Mucosa of descending colon (tissue), 3 donors: ENCODE measurements at places on chromosomes 7 and 10.
A peak's percentile ranks its signal among the peaks of the same experiment; 100 is the strongest.

- no peak for DNase-seq
These were observed 5.2 kb downstream of the DMBT1 start for GRCh38 chr10:122565766-122566206.

DNA sequence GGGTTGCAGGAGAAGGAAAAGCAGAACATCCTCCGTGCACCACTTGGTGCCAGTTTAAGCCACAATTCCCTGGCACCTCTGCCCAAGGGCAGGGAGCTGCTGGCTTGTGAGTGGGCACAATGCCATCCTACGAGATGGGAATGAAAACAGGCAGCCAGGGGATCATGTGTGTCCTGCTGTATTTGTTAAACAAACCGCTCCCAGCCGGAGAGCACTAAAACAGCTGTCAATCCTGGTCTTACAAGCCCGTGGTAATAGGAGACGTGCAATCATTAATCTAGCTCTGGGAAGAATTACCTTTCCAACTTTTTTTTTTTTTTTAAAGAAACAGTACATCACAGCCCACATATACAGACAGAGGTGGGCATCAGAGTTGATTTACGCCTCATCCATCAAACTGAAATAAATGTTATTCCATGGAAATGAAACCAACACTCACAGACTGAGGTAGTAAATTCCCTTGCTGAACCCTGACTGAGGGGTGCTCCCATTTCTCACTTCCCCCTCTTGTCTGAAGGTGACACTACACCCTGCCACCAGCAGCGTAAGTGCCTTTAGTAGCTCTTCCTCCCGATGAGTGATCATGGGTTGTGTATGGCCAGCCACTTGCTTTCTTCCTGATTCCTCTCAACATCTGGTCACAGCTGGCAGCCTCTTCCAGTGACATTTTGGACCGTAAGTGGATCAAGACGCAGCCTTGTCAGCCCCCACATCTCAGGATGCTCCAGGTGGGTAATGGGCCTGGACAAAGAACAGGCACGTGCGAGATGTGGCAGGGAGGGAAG, 143.8 kb downstream of the TEX36 start:
- DNase-seq, result peak; percentile 90

DNA sequence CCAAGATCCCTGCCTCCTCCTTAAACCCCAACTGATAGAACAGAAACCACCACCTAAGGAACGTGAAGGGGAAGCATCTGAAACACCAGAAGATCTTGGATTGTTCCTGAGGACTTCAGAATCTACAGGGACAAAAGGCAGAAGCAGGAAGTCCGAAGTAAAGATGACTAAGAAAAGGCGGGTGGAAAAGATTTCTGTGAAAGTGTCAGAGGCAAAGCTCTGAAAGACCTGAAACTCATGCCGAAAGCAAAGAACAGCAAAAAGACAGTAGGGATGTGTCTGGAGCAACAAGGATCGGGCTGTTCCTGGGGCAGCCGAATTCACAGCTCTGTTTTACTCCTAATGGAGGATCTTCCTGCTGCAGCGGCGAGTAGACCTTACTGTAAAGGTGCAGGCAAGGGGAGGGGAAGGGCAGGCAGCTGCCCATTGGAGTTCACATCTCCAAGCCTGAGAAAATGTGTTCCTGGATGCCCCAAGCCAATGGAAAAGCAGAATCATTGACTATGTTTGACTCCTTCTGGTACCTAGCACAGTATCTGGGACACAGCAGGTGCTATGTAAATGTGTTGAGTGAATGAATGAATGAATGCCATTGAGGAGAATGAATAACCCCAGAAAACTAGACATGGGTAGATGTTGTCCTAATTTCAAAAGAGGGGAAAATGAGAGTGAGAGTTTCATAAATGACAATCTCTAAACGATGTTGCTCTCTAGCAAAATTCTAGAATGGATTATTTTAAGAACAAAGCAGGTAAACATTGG, 40.4 kb downstream of the PDIA4 start:
- DNase-seq, result no peak

- no peak for DNase-seq
These were observed 34.0 kb upstream of the PDGFA start for GRCh38 chr7:553636-554111.

DNA sequence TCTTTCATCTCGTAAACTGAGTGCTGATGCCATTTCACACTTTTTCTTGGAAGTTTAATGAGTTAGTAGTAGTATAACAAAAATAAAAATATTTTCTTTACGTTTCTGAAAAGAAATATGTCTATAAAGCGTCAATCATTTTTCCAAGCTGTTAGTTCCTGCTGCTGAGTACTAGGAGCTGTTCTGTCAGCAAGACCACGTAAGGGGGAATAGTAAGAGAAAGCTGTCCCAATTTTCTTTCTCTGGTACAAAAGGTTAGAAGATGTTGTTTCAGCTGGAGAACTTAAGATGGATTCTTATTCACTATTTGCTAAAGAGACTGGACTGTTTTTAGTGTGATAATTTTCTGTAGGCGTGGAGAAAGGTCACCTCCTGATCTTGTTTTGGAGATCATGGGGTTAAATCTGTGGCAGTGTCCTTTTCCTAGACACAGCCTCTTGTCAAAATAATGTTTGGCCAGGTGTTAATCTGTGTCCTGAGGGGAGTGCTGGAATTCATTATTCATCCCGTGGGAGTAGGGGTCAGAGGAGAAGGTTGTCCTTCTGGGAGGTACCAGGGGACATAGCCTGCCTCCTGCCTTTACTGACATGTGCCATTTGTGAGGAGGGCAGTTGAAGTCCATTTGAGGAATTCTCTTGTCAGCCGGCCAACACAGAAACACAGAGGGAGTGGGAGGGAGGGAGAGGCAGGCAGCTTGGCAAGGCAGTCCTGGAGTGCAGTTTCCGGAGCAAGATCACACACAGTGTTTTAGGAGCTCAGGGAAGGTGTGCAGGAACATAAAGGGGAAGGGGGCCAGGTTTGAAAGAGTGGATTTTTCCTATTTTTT, 368.7 kb downstream of the AUTS2 start:
- DNase-seq, result no peak

- DNase-seq, result no peak
These were observed 102.9 kb downstream of the MPP7 start for GRCh38 chr10:28199941-28200340.

DNA sequence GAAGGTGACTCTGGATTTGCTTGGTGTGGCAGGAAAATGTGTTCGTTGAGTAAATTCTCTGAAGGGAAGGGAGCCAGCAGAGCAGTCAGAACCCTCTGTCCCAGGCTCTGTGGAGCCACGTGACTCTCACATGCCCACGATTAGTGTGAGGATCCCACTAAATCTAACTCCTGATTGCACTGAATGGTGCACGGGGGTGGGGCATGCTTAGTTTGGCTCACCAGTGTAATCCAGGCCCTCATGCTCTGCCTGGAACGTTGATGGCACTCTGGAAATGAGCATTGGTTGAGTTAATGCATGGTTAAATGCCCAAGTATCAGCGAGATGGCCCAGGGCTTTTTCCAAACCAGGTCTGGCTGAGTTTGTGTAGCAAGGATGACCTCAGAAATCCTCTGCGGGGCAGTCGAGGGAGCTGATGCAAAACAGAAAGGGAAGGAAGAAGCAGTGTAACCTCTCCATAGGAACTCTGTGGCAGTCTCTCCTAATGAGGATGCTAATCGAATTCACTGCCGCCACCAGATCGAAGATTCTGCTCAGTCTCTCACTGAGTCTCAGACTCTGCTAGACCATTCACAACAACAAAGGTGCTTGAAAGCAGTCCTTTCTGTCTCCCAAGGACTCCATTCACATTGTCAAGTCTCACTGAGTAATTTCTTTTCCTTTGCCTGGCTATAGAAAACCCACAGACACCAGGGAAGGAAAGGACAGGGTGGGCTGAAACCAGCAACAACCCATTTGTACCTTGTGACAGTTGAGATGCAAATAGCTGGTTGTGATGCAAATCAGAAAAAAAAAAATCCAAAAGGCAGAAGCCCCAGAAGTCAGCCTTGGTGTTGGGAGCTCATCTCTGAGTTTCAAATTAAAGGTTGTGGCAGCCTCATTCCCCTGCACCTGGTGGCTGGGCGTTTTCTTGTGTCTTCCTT, 98.1 kb downstream of the C10orf105 start:
- no peak for DNase-seq

DNA sequence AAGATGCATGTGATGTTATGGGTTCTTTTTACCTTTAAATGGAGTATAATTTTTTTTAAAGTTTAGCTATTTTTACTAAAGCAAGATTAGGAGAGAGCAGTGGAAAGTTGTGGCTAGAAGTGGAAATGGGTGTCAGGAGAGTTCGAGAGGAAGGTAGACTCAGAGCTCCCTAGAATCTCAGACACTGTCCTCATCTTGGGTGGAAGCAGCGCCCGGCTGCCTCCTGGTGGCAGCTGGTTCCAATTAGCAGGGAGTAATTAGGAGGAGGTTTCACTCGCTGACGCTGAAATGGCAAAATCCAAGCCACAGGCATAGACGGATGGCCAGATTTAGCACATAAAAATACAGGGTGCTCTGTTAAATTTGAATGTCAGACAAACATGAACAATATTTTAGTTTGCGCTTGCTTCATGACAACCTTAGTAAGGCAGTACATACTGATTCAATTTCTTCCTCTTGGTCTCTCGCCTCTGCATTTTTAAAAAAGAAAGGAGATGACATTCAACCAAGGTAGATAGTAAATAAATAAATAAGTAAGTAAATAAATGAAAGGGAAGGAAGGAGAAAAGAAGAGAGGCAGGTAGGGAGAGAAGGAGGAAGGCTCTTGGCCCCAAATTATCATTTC, 58.5 kb downstream of the LGI1 start:
- DNase-seq, result peak; percentile 78

DNA sequence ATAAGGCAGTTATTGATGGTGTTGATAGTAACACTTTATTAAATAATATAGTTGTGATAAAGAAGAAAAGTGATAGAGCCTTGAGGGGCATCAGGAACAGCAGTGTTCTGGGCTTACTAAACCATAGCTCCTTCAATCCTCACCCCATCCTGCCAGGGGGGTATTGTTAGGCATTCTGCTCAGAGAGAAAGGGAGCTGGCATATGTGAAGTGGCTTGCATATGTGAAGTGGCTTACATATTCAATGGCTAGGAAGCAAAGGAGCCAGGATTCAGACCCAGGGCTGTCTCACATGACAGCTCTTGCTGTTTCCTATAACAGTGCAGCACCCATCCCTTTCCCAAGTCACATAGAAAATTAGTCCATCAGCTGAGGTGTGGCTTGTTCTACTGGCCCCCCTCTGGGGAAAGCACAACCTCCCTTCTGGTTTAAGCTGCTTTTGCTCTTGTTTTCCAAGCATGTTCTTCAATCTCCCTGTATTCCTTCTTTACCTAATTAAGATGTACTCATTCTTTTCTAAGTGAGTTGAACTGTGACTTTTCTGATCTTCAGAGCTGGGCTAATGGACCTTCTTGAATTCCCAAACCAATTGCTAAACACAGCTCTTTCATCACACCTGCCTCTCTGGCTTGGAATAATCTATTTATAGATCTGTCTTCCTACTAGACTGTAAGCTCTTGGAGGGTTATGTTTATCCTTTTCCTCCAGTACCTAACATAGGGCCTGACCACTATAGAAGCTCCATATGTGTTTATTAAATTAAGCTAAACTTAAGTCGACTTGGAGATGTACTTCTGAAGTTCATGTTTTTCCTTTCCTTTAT, 108.7 kb upstream of the GLI3 start:
- no peak for DNase-seq

DNA sequence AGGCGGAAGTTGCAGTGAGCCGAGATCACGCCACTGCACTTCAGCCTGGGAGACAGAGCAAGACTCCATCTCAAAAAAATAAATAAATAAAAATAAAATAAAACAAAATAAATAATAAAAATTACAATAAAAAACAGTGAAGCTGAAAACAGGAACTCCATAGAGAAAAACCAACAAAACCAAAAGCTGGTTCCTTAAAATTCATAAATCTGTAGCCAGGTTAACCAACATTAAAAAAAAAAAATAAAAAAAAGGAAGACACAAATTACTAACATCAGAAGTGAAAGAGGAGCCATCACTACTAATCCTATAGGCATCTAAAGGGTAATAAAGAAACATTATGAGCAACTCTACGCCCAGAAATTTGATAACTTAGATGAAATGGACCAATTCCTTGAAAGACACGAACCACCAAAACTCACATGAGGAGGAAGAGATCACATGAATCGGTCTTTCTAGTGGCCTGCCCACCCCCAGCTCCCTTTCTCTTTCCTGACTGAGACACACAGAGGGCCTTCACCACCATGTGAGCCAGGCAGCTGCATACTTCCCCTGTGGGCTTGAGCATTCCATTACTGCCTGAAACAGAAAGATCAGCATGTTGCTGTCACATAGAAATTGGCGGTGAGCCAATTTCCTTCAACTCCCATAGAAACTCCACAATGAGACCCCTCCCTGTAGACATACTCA, 208.7 kb downstream of the MAD1L1 start:
- peak; percentile 15 for DNase-seq

DNA sequence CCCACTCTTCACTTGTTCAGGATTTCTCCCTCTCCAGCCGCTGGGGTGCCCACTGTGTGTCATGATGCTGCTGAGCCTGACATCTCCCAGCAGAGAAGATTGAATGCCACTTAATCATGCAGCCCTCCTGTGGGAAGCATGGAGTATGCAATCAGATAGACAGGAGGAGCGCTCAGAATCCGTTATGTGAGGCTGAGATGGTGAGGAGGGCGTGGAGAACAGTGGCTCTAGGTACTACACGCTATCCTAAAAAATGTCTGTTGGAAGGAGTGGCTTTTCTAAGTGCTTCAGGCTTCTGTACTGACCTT, 334.3 kb downstream of the LRMDA start:
- DNase-seq, result no peak

- no peak for DNase-seq
These were observed 727.3 kb downstream of the AUTS2 start for GRCh38 chr7:70325509-70326101.

DNA sequence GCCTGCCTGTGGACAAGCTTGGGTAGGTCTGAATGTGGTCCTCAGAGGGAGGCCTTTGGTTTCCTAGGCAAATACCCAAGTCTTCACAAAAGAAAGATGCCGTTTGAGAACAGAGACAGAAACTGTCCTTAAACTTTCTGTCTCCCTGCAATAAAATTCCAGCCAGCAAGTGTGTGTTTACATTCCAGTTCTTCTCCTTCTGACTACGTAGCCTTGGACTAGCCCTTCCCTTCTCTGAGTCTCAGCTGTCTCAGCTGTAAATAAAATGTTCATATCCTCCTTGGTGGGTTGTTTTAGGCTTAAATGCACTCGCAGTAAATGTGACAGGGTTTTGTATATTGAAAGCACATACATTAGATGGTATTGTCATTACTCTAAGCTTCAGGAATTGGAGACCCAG, 561.2 kb upstream of the MKI67 start:
- DNase-seq, result no peak
